ENCODE measurements at places on chromosomes 16 and 17.

- no peak for DNase-seq
These were observed 5.2 kb downstream of the C17orf50 start for GRCh38 chr17:35765756-35766488.

DNA sequence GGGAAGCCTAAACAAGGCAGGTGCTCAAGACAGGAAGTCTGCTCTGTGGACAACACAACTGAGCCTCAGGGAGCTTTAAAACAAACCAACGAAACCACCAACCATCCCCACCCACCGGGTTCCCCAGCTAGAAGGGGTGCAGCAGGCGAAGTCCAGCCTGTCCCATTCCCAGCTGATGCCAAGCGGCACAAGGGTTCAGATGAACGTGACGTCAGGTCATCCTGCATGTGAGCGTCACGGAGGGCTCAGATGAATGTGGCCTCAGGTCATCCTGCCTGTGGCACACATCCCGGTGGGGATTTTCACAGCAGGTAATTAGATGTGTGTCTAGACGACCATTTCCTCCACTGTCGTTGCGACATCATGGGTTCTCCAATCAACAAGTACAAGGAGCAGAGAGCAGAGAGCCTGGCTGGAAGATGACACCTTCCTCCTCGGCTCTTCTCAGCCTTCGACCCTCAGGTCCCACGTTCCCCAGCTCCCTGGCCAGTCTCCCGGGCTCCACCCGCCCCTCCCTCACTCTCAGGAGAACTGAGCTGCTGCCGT is 246.5 kb downstream of the FOXL1 start:
- no peak for DNase-seq

- no peak for DNase-seq
These were observed 11.9 kb upstream of the HOXB2 start for GRCh38 chr17:48556576-48557401.

GRCh38 chr17:62591333-62591732 is 36.1 kb upstream of the MRC2 start:
- no peak for DNase-seq
